Stimulated activated CD8-positive, alpha-beta memory T cell treated with anti-CD3 and anti-CD28 coated beads, Interleukin-7, amount 100 ng/mL, for 48 hours (primary cell): ENCODE measurements at places on chromosomes 2 and 18.

DNA sequence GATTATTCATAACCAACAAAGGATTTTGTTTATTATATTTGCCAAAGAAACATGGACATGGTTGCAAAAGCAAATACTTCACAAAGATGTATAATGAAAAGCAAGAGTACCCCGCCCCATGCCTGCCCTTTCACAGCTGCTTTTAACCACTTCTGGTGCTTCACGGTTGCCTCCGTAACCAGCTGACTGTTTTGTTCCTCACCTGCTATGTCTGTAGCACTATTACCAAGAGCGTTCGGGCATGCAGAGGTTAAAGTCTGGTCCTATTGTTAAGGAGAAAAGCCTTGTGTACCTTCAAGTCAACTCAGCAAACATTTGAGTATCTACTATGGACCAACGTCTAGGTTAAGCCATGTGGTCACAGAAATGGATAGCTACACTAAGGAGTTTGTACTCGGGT is 115.2 kb upstream of the FOSL2 start:
- no peak for DNase-seq

DNA sequence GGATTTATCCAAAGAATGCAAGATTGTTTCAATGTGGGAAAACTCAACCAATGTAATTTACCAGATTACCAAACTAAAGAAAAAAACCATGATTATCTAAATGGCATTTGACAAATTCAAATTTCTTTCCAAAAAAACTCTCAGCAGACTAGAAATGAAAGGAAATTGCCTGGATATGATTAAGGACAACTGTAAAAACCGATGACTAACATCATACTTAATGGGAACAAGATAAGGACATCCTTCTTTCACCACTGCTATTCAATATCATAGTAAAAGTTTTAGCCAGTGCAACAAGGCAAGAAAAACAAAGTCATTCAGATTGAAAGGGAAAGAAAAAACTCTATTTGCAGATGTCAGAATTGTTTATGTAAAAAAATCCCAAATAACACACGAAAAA is 4.4 kb upstream of the CCDC150 start:
- no peak for DNase-seq

DNA sequence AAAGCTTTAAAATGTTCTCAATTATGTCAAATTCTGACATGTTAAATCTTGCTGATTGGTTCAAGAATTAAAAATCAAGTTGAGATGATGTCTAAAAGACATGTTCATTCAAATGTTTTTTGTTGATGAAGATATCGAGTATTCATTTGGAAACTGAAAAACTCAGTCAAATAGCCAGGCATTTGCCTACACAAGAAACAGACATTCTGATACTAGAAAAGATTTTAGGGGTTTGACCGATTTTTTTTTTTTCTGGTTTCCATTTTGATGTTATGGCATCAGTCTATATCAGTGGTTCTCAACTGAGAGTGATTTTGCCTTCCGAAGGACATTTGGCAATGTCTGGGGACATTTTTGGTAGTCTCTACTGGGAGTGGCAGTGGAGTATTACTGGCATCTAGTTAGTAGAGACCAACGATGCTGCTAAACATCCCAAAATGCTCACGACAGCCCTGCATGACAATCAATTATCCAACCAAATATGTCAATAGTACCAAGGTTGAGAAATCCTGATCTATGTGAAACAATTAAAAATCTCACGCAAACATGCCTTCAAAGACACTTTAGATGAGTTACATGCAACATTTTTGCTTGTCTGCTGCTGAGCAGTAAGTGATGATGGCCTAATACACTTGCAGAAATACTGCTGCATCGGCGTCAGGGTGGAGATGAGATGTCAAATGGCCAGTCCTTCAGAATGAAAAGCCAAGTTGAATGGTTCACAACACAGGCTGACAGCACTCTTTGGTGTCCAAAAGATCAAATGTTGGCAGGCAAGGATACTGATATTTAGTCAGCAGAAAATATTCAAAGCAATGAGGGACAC is 12.5 kb downstream of the RASGRP3 start:
- no peak for DNase-seq

DNA sequence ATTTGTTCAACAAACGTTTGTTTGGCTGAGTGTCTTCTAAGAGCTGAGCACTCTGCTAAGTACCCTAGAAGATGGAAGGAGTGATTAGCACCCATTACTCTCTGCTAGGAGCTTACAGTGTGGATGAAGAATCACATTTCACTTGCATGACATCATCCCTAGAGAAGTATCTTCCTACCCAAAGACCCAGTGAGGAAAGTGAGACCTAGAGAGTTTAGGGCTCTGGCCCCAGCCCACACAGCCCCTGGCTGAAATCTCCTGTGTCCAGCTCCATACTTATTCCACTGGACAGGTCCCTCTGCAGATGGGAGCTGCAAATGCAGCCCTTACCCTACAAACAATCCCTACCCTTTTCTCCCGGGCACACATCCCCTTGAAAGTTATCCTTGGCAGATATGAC is 26.8 kb upstream of the EPAS1 start:
- DNase-seq, result no peak
